ENCODE measurements at places on chromosomes 7 and 10.

- no peak for DNase-seq
Measured at GRCh38 chr10:133056651-133057178, 31.0 kb upstream of the ADGRA1 start.

GRCh38 chr7:155705623-155706360, 61.3 kb downstream of the RBM33 start:
- no peak for DNase-seq

GRCh38 chr7:158662610-158663427, 41.8 kb downstream of the NCAPG2 start:
- no peak for DNase-seq

DNA sequence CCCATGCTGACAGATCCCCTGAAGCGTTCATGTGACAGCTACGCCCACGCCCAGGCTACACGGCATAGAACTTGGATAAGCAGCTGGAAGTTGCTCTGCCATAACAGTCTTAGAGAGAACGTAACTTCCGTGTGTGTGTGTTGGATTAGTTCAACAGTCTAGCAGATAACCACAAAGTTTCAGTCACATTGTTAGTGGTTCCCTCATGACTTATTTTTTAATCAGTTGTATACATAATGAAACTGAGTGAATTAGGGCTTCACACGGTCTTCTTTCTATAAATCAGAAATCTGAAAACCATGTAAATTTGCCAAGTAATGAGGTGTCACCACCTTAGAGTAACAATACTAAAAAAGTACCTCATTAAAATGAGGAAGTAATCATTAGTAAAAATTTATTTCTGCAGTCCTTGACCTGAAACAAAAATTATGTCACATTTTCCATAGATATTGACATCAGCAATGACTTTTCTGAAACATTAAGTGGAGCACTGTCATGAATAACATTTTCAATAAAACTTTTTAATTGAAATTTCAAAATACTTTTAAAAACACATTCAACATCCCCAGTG, 21.7 kb upstream of the MACC1 start:
- DNase-seq = no peak

GRCh38 chr7:111229916-111230315, 139.0 kb downstream of the LRRN3 start:
- no peak for DNase-seq

DNA sequence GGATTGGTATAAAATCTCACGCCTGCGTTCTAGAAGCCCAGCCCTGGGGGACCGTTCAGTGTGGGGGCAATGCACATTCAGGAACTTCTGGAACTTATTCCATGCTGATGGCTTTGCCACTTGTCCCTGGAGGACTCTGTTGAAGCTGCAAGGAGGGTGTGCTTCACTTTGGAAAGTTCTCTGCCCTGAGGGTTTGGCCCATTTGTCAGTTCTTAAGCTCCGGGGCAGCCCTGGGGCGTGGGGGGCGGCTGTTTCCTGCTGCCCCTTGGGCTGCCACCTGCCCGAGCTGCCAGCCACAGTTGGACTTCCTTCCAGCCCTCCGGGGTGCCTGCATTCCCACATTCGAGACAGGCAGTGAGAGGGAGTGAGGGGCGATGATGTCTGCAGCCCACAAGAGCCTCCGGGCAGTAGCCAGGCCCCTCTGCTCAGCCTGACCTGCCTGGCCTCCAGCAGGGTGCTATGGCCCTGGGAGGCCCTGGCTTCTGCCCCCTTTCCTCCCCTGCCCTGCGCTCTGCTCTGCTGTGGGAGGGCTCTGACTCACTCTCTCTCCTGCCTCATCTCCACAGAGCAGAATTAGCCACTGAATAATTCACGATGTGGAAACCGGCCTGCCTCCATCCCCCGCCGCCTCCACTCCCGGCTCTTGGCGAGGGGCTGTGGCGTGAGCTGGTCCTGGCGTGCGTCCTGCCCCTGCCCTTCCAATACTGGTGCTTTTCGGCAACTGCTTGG, 1.9 kb downstream of the TTYH3 start:
- DNase-seq = peak; percentile 40

DNA sequence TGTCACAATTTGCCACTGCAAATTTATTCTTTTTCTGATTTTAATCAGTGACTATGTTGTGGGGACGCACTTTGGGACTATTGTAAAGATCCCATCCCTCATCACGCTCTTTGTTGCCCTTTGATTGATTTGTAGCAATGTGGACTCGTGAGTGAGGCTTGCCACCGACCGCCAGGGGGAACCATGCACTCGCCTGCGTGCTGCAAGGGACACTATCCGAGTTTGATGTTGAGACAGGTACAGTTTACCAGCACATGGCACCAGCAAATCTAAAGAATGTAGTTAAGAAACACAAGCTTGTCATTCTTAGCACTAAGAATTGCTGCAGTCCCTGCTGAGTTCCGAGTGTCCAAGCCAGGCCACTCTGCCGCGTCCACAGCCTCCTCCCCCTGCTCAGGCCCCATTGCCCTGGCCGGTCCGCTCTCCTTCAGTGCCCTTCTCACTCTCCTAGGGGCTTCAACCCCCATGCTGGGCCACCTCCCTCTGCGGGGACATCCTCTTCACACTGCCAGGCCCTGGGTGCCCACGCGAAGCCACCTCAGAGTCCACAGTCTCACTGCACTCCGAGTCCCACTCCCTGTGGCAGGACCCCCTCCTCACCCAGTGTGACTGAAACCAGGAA, 2.0 kb upstream of the SFTPA2 start:
- peak; percentile 47 for DNase-seq

DNA sequence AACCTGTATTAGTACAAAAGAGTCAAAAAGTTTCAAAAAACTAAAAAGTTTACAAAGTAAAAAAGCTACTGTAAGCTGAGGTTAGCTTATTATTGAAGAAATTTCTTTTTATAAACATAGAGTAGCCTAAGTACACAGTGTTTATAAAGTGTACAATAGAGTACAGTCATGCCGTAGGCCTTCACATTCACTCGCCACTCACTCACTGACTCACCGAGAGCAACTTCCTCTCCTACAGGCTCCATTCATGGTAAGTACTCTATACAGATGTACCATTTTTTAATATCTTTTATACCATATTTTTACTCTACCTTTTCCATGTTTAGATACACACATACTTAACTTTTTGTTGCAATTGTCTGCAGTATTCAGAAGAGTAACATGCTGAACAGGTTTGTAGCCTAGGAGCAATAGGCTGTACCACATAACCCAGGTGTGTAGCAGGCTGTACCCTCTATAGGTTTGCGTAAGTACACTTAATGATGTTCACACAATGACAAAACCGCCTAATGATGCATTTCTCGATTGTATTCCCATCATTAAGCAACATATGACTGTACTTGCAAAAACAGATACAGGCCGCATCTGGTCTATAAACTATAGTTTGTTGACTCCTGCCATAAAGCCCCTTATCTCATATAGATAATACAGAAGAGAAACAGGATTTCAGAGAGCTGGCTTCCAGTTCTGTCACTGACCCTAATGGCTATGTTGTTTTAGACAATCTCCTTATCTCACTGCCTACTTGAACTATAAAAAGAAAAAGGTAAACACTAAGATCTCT, 438.8 kb downstream of the HTR7 start:
- DNase-seq = no peak

DNA sequence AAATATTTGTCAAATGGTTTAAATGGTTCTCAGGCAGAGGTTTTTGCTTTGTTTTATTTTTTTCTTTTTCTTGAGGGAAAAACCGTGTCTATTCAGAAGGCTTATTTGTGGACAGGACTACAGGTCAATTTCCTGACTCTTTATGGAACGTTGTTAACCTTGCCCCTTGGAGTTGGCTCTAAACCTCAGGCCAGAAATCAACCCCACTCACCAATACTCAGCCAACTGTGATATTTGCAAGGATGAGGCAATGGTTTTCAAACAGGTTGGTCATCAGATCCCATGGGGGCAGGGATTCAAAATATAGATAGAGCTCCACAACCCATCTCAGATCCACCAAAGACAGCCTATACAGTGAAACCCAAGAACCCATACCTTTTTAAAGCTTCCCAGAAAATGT, 10.2 kb downstream of the PDLIM1 start:
- DNase-seq = no peak

DNA sequence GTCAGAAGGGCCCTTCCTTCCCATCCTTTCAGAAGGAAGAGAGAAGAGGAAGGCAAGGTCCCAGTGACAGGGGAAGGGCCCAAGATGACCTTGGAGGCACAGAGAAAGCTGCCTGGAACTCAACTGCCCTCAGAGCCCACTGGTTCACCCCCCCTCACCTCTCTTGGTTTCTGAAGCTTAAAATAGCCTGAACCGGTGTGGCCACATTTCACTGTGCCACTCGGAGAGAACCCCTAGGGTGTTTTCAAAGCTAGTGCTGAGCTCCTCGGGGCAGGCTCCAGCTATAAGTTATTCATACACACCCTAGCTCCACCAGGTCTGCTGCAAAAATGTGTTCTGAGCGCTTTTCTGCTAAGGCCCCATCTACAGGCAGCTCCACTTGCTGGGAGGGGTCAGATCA, 60.9 kb upstream of the ADRB1 start:
- no peak for DNase-seq

GRCh38 chr7:41887416-41887815, 184.5 kb upstream of the INHBA start:
- DNase-seq = no peak

GRCh38 chr7:139855498-139856270, 26.6 kb downstream of the TBXAS1 start:
- no peak for DNase-seq

DNA sequence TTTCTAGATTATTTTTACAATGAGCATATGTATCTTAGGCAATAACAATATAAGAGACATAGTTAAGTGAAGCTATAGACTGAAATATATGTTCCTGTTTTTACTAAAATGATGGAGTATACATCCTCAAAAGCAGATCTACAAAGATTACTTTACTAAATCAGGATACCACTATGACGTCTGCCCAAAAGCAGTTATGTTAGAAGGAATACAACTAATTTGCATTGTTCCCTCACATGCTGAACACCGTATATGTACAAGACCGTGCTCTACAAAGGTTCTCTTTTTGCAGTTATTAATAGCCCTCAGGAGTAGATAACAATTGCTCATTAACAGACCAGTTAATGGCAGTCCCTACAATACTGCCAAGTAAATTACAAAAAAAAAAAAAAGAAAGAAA, 137.5 kb downstream of the CD36 start:
- no peak for DNase-seq

GRCh38 chr10:72239409-72239808, 23.3 kb upstream of the ASCC1 start:
- DNase-seq = no peak

- DNase-seq = no peak
Measured at GRCh38 chr10:78455811-78456210, 422.1 kb downstream of the RPS24 start.

DNA sequence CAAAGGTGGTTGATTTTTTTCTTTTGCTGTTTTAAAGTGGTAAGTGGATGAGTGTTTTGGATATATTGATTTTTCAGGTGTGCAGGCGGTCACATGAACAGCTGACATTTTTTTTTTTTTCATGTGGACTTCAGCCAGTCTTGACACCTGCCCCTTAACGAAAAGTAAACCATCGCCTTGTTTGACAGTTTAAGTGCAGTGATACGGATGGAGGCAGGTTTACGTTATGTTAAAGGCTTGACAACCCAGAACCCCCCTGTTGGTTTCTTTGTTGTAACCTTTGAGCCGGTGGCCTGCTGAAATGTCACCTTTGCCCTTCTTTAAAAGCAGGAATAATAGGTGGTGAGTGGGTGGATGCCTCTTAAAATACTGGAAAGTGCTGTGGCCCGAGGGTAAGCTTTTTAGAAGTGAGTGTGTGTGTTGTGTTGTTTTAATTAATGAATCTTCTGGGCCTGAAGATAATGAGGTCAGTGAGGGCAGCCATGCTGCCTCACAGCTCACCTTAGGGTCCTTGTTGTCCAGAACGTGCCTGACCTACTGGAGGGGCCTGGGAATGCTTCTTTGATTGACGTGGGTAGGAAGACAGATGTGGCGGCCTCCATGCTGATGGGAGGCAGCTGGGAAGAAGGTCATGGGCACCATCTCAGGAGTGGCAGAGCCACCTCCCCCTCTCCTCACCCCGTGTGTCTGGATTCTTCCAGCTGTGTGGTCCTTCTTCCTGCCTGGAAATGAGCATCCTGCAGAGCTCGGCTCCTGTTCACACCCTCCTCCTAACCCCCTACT, 69.8 kb downstream of the TCF7L2 start:
- no peak for DNase-seq

Measured in stimulated activated CD8-positive, alpha-beta memory T cell treated with anti-CD3 and anti-CD28 coated beads, Interleukin-2, amount 100 ng/mL, for 48 hours (primary cell).